Stimulated activated naive B cell treated with anti-CD40 and anti-IgM and Interleukin-4, amounts not matched to agents 10 μg/mL and 1 μg/mL and 100 μg/mL, for 72 hours (primary cell): ENCODE measurements at places on chromosomes 5 and 9.

DNA sequence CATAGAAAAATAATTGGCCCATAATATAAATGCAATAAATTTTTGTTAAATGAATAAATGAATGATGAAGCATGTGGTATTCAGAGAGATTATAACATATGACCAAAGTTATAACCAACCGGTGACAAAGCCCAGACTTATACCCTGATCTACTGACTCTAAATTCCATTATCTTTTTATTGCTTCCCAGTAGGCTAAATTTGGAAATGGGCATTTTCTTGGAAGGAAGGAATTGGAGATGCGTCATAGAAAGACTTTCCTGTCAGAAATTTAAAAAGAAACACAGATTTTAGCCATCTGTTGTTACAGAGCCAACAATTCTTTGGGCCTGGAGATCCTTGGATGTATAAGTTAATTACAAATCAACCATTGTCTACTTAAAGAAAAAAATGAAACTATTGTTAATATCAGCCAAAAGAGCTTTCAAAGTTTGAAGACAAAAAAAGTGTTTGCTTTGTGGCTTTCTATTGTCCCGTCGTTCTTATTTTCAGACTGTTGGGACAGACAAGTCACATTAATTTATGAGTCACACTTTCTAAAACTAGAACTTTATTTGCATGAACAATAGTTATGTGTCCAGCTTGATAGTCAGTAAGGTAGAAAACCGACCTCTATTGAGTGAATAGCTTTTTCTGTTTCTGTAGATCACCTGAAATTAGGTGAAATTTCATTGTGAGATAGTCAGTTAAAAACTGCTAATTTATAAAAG is 428.7 kb downstream of the GABRG2 start:
- no peak for DNase-seq

GRCh38 chr5:17995997-17996396 is 361.7 kb downstream of the TAF11L14 start:
- DNase-seq, result no peak

GRCh38 chr9:121026768-121027167 is 23.3 kb downstream of the C5 start:
- no peak for DNase-seq

DNA sequence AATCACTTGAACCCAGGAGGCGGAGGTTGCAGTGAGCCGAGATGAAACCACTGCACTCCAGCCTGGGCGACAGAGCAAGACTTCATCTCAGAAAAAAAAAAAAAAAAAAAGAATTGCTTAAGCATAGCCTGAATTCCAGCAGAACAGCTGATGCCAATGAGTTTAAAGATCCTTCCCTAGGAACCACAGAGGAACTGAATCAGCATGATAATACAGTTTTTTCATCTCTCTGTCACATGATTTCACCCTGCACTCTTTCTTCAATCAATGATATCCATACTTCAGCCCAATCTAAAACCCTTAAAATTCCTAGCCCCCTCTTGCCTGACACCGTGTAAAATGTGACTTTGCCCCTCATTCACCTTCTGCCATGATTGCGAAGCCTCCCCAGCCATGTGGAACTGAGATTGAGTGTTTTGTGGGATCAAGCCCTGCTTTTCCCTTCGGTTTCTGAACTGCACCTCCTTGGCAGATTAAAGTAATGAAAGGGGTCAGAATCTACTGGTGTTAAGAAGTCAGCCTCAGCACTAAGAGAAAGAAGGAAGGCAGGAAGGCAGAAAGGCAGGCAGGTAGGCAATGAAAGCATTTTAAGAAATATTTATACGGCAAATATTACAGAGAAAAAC is 20.9 kb upstream of the DMXL1 start:
- no peak for DNase-seq

DNA sequence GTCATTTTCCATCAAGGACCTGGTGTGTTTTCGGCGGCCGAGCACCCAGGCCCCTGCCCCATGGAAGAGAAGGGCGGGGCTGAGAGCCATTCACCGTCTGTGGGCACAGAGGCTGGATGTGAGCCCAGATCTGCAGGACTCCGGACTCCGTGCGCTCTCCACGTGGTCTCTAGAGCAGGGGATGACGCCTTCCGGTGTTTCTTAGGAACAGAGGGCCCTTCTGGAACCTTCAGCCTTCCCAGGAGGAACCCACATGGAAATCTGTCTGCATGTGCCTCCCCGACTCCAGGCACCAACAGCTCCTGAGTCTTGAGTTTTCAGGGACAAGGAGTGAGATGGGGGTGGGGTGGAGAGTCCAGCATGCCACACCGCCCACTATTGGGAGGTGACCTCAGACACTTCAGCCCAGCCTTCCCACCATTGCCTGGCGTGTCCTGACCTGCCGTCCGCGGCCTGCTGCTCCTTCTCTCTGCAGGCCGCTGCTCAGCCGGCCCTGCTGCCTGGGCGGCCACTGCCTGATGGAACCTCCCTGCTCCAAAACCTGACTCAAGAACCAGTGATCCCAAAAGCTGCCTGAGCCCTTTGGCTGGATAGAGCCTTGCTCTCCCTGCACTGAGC is 2.4 kb upstream of the RXRA start:
- DNase-seq, result no peak

DNA sequence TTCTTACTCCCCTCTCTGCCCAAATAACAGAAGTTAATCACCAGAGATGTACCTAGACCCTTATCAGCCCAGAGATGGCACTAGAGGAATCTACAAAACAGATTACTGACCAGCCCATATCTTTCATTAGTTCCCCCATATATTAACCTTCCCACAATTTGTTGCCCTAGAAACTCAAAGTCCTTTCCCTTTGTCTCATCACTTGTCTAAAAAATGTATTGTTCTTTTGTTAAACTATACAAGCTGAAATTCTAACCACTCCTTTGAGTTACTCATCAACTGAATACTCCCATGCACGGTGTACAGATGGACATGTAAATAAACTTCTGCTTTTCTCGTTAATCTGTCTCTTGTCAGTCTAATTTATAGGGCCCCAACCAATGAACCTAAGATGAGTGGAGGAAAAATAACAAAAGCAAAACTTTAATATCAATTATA is 130.9 kb downstream of the CCDC192 start:
- DNase-seq, result no peak

- DNase-seq, result no peak
Measured at GRCh38 chr9:130331573-130331972, 66.0 kb downstream of the HMCN2 start.

DNA sequence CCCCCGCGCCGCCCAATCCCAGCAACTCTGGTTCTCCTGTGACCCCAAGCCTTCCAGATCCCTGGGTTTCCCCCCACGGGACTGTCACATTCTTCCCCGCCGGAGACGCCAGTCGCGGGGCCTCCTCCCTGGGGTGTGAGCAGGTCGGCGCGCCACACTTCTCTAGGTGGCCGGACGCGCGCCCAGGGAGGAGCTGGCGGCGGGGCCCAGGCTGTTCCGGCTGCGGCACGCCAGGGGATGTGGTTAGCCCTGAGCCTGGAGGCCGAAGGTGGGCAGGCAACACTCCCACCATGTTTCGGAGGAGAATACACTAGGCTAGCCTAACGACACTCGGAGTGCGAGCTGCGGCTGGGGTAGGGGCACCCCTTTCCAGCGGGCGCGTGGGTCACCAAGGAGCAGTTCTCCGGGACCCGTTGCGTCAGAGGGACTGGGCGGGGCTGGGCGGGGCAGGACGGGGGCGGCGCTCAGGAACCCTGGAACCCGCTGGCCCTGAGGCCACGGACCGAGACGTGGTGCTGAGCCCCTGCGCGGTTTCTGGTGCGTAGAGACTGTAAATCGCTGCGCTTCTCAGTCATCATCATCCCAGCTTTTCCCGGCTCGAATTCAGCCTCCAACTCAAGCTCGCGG is at the start of gene SLC27A6:
TSS of gene SLC27A6 (plus strand) at position 478 of the 627 bp plus-strand sequence. CDS start 650 bp downstream, outside the sequence.
- DNase-seq, result no peak

DNA sequence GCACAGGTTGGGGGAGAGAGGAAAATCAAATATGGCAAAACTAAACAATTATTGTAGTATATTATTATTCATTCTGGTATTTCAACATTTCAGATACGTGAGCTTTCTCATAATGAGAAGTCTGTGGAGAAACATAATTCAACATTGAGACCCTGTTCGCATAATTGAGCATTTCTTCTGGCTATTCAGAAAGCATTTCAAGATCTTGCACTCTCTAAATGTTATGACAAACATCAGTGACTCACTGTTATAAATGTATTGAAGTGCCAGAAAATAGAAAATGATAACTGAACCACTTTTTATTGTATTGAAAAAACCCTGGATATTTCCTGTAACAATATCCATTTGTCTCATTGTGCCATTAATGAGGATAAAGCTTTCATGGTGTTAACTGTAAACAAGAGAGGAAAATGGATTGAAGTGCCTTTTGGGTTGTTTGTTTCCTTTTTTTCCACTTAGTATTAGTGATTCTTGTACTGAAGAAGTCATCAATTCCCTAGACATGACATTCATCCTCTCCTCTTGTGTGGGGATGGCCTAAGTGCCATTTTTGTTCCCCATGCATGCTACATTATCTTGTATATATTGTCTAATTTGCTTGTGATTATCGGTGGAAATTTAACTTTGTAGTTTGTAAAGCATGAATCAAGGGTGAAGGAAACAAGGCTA is 124.6 kb downstream of the CAMK4 start:
- DNase-seq, result no peak

GRCh38 chr9:119284587-119285337 is 84.5 kb downstream of the BRINP1 start:
- DNase-seq, result no peak
